GM12892 (cell line): ENCODE measurements at places on chromosomes 2 and 18.

GRCh38 chr2:208496129-208496528 lies 89.5 kb downstream of the PTH2R start:
- no peak for DNase-seq

- no peak for DNase-seq
Measured at GRCh38 chr2:232810444-232810843, 34.1 kb upstream of the KCNJ13 start.

- no peak for DNase-seq
Measured at GRCh38 chr18:3044931-3045698, 32.2 kb upstream of the LPIN2 start.

GRCh38 chr2:25512707-25513106 lies 160.7 kb downstream of the DTNB start:
- no peak for DNase-seq

DNA sequence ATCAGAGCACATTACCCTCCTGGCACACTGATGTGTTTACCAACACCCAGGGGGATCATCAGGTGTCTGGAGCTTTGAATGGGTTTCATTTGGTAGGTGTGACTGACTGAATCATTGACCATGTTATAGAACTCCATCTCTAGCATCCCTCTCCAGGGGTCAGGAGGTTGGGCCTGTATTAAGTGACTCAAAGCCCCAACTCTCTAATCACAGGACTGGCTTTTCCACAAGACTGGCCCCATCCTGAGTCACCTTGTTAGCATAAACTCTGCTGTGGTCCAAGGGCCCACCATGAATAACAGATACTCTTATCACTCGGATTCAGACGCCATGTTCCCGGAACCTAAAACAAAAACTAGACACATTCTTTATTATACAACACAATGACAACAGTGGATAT lies 125.9 kb upstream of the NDUFV2 start:
- no peak for DNase-seq

DNA sequence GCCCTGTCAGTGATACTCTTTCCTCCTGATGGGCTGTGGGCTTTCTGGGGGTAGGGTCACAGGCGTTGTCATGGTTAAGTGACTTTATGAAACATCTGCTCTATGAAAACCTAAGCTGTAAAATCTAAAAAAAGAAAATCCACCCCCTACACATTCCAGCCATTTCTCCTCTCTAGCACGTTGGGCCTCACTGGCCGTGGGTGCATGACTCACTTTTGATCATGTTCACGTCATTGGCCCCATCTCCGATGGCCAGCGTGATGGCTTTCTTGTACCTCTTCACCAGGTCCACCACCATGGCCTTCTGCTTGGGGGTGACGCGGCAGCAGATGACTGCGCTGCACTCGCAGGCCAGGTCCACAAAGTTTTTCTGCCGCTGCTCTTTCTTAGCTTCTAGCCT lies 39.3 kb upstream of the NARS1 start:
- DNase-seq = no peak

DNA sequence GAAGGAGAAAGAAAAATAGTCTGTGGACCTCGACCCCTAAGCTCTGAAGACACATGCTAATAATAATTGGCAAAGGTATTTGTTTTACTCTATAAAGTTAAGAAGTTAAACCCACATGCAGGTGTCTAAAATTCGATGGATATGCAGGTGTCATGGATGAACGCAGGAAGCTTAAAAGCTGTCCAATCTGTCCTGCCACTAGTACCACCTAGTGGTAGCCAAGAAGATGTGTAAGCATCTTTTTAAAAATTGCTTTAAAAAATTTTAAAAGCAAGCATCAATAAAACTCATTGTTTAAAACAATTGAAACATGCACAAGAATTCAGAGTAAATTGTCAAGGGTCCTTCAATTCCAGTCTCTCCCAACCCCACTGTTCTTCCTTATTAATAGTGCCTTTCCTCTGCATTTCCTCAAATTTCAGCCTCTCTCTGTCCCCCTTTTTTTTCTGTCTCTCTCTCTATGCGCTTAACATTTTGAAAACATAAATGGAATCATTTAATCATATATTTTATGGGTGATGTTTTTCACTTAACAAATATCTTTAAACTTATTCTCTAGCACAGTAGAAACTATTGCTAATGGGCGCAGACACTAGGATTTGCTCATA lies 30.6 kb upstream of the PPP3R1 start:
- peak; percentile 30 for DNase-seq

- no peak for DNase-seq
Measured at GRCh38 chr2:23803264-23803964, 123.5 kb downstream of the ATAD2B start.

DNA sequence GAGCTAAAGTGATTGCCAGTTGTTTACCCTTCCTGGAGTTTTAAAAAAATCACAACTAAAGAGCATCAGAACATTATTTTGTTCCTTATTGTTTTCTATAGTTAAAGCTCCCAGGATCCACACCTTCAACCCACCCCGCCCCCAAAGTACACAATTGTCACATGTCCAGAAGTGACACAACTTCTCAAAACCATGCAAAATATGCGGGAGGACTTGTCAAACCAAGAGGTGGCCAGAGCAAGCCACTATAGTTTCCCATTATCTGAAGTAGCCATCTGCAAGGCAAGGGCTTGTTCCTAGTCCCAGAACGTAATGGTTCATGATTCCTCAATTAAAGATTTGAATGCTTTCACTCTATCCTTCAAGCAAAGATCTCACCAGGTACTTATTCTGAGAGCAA lies 9.9 kb upstream of the INO80C start:
- no peak for DNase-seq

- DNase-seq = no peak
Measured at GRCh38 chr2:219418155-219419011, at the start of gene DES. Gene DES, plus strand, starts transcription at chr2:219418377. Its CDS starts 86 bp downstream, at chr2:219418463.

- DNase-seq = no peak
Measured at GRCh38 chr2:158723181-158723838, 71.8 kb upstream of the DAPL1 start.

GRCh38 chr2:46470114-46470628 lies 9.2 kb upstream of the TMEM247 start:
- DNase-seq = no peak

DNA sequence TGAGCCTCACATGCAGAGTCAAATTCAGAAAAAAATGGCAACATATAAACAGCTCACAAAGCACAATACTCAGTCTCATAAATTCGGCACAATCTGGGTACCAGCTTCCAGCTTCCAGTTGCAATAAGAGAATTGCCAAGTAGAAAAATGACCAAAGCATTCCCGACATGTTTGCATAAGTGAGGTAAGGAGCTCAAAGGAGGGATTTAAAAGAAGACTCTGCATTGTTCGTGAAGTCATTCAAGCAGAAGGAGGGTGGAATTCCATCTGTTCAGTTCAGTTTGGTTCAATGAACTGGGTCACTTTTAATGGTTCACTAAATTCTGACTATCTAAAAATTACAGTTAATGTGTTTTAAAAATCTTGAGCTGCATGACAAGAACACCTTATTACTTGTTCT lies 106.7 kb upstream of the KLHL14 start:
- DNase-seq = no peak

DNA sequence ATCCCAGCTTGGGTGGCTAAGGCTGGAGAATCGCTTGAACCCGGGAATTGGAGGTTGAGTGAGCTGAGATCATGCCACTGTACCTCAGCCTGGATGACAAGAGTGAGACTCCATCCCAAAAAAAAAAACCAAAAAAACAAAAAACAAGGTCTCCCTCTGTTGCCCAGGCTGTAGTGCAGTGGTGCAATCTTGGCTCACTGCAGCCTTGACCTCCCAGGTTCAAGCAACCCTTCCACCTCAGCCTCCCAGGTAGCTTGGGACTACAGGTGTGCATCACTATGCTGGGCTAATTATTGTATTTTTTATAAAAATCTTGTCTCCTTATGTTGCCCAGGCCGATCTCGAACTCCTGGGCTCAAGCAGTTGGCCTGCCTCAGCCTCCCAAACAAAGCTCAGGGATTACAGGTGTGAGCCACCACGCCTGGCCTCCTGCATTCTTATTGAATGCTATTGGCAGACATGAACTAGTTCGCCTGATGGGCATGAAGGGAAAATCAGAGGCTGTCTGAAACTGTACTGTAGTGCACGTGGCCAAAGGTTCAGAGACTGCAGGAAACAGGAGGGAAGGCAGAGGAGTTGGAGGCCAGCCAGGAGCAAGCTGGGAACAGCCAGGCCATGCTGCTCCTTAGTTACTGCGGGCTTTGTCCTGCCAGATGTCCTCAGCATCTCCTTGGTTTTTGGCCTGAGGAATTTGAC lies 16.0 kb upstream of the ASXL2 start:
- no peak for DNase-seq

- no peak for DNase-seq
Measured at GRCh38 chr2:72673279-72673678, 152.6 kb downstream of the EXOC6B start.

DNA sequence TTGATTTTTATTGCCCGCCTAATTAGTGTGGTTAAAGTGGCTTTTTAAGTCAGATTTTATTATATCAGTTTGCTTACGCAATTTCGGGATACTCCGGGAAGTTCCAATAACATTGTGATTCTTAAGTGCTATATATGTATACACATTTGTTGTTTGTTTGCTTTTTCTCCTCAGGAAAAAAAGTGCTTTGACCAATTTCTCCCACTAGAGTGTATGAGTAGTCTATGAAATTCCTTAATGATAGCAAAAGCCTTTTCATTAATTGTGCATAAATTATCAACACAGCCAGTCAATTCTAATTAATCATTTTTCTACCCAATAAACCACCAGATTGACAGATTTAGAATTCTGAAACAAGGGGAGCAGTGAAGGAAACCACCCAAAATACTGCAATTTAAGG lies 172.2 kb downstream of the DPP10 start:
- no peak for DNase-seq
